Cardiac septum (tissue), 1 donor: ENCODE measurements at places on chromosomes 1 and 21. TPM values are rescaled to one million over a fixed set of nuclear protein-coding genes. Genes with fewer than 3 reads are reported as not detected.

DNA sequence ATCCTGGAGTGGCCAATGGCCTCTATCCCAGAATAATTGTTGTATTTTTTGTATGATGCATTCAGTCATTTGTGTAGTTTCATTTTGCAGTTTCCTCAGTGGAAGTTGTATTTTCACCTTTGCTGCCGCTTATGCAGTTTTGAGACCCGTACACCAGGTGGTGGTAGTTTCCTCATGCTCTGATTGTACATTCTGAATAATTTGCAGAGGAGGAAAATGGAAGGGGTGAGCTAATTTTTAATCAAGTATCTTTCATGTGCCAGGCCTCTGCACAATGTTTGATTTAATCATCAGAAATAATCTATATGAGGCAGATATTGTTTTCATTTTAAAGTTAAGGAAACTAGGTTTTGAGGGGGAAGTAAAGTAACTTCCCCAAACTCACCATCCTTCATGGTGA is 29.5 kb downstream of the HLX start:
- DNase-seq: no peak

- DNase-seq: no peak
Measured at GRCh38 chr21:34693192-34693810, 24.5 kb downstream of the CLIC6 start.

- no peak for DNase-seq
Measured at GRCh38 chr1:200979574-200980451, 43.7 kb downstream of the KIF21B start.

DNA sequence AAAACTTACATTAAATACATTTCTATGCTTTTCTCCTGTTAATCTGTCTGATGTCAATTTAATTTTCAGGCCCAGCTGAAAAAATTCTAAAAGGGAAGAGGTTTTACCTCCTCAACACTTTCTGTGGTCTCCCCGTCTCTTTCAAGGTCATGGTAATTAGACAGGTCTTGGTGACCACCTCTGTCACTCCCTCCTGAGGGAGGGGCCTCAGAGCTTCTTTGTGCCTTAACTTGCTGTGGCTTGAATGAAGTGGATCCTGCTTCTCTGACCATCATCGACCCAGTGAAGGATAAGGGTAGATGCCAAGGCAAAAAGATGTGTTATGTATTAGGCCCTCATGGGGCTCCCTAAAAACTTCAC is 40.8 kb upstream of the OSBPL9 start:
- no peak for DNase-seq

DNA sequence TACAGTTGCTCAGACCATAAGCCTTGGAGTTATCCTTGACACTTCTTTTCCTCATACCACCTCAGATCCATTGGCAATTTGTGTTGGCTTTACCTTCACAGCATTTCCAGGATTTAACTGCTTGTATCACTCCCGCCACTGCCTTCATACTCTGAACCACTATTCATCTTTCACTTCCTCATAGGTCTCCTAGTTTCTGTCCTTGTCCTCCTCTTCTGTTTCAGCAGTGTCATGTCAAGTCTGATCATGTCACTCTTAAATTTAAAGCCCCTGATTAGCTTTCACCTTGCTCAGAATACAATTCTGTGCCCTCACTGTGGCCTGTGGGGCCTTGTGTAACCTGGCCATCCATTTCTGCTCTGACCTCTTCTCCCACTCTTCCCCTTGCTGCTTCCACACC is 34.7 kb upstream of the C1orf115 start:
- no peak for DNase-seq

DNA sequence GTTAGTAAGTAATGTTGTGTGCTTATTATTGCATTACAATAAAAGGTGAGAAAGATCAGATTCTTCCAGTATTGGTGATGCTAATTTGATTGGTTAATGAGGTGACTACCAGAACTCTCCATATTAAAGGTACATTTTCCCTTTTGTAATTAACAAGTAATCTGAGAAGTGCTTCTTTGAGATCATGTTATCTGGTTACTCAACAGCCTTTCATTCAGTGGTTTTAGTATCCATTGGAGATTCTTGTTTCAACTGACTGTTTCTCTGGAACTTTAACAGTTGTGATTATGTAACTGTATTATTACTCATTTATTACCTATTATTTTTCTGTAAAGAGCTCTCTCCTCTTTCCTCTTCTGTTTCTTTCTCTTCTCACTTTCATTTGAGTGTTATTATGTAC is 86.7 kb downstream of the PEX14 start:
- DNase-seq: no peak

AKNAD1 gene
- total RNA-seq: not detected

PADI3 gene
- not detected for total RNA-seq
